ENCODE measurements at places on chromosomes 7 and 10.

DNA sequence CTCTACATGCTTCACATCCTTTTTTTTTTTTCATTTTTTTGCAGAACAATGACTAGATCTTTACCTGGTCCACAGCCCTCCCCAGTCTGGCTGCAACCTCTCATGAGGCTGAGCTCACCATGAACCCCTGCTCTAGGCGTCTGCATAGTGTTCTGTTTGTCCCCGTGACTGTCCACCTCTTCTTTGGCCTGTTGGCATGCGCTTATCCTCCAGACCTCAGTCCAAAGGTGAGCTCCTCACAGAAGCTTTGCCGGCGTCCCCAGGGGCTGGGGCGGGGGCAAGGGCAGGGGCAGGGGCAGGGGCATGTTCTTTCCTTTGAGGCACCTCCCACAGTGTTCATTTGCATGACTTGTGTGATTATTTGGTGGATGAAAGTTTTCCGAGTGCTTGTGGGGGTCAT lies 218.4 kb upstream of the ZNF32 start:
- DNase-seq, result no peak

DNA sequence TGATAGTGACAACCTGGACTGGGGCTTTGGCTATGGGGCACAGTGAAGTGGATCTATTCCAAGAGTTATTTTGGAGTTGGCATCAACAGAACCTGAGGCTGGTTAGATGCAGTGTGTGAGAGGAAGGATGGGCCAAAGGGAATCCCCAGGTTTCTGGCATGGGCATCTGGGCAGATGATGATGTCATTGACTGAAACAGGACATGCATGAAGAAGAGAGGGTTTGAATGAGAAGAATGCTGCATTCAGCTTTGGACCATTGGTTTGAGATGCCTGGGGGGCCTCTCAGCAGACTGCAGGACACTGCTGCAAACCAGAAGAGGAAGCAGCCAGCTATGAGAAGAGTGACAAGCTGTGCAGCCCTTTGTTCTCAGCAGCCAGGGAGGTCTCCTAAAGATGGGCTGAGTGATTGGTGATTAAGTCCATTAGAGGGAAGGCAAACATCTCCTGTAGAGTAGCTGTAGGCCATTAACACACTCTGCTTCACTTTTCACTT lies 23.1 kb upstream of the PIK3CG start:
- DNase-seq, result no peak

- no peak for DNase-seq
Observed at GRCh38 chr7:81383846-81384245, 386.0 kb downstream of the HGF start.

- DNase-seq, result no peak
Observed at GRCh38 chr7:102849079-102849478, 63.7 kb upstream of the LRRC17 start.

- no peak for DNase-seq
Observed at GRCh38 chr7:73858807-73859206, 2.2 kb upstream of the TMEM270 start.
